Heart left ventricle (tissue), 16 donors: ENCODE measurements at places on chromosomes 4 and X. TPM values are rescaled to one million over a fixed set of nuclear protein-coding genes. Genes with fewer than 3 reads are reported as not detected.

Gene TMPRSS11F
- polyA plus RNA-seq, result not detected

Gene RHOXF1
- 0.38 TPM for polyA plus RNA-seq

Gene GSX2
- not detected for polyA plus RNA-seq

Gene SERPINA7
- not detected for polyA plus RNA-seq

Gene MND1
- 0.40 TPM for polyA plus RNA-seq

Gene FGD1
- 4.2 TPM for polyA plus RNA-seq

Gene PDZD4
- polyA plus RNA-seq, result 1.7 TPM

Gene TMEM156
- 0.06 TPM for polyA plus RNA-seq

Gene SHROOM4
- polyA plus RNA-seq, result 7.1 TPM

Gene HPGD
- 1.5 TPM for polyA plus RNA-seq

Gene GPR173
- polyA plus RNA-seq, result 0.75 TPM

Gene PHOX2B
- polyA plus RNA-seq, result not detected

Gene CAPN6
- polyA plus RNA-seq, result 0.04 TPM

Gene TMEM131L
- 3.8 TPM for polyA plus RNA-seq

Gene TGIF2LX
- not detected for polyA plus RNA-seq

Gene ETDB
- not detected for polyA plus RNA-seq

Gene KLHL4
- 1.5 TPM for polyA plus RNA-seq

Gene PDE6B
- polyA plus RNA-seq, result 1.9 TPM

Gene KLB
- 0.18 TPM for polyA plus RNA-seq

Gene XKRX
- 0.10 TPM for polyA plus RNA-seq

Gene NKX3-2
- polyA plus RNA-seq, result not detected

Gene GAB3
- polyA plus RNA-seq, result 7.2 TPM

Gene ARX
- not detected for polyA plus RNA-seq

Gene RRH
- polyA plus RNA-seq, result not detected

Gene RASSF6
- not detected for polyA plus RNA-seq

Gene ARSJ
- polyA plus RNA-seq, result 0.68 TPM

Gene HHIP
- polyA plus RNA-seq, result not detected

Gene GNRHR
- polyA plus RNA-seq, result not detected

Gene HTATSF1
- polyA plus RNA-seq, result 63.2 TPM

Gene FAM53A
- 1.4 TPM for polyA plus RNA-seq

Gene ZNF718
- polyA plus RNA-seq, result 1.9 TPM

Gene RTL9
- 0.15 TPM for polyA plus RNA-seq

Gene APLN
- polyA plus RNA-seq, result 3.6 TPM

Gene AVPR2
- 4.0 TPM for polyA plus RNA-seq

Gene FREM3
- 0.01 TPM for polyA plus RNA-seq

Gene ADGRL3
- 0.84 TPM for polyA plus RNA-seq

Gene NLGN4X
- polyA plus RNA-seq, result 0.30 TPM

Gene CXCL3
- polyA plus RNA-seq, result 0.69 TPM

Gene NEIL3
- polyA plus RNA-seq, result 0.04 TPM

Gene MAGEE2
- not detected for polyA plus RNA-seq

Gene HAND2
- polyA plus RNA-seq, result 105 TPM

Gene RAB41
- not detected for polyA plus RNA-seq

Gene CSAG3
- polyA plus RNA-seq, result not detected

Gene RS1
- polyA plus RNA-seq, result not detected

Gene RXFP1
- polyA plus RNA-seq, result not detected

Gene RBM47
- polyA plus RNA-seq, result 0.91 TPM

Gene ABLIM2
- polyA plus RNA-seq, result 11.1 TPM

Gene RBM3
- polyA plus RNA-seq, result 187 TPM

Gene ODAPH
- polyA plus RNA-seq, result not detected

Gene TBX22
- not detected for polyA plus RNA-seq

Gene ASB12
- polyA plus RNA-seq, result 3.7 TPM

Gene IGFBP7
- polyA plus RNA-seq, result 458 TPM

Gene NSG1
- polyA plus RNA-seq, result 3.2 TPM

Gene PPEF1
- 0.17 TPM for polyA plus RNA-seq

Gene PDCL2
- not detected for polyA plus RNA-seq
